ENCODE measurements at places on chromosomes 7 and 10. TPM values are rescaled to one million over a fixed set of nuclear protein-coding genes. Genes with fewer than 3 reads are reported as not detected.
A peak's percentile ranks its signal among the peaks of the same experiment; 100 is the strongest.

DNA sequence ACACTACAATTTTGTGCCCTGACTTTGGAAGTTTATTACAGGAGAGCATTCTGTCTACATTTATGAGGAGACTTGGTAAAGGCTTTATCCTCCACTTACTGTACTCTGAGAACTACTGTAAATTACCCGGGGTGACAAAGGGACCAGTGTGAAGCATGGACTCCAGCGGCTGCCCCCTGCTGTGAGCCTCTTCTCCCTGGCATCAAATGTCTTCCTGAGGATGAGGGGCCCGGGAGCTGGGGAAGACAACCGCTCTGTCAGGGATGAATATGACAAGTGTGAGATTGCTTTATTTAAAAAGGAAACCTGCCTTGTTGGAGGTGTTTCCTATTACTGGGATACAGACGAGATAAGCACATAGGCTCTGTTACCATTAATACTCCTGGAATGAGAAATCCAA, 714.8 kb downstream of the CCSER2 start:
- DNase-seq = no peak

GRCh38 chr10:102118867-102119266, 1.3 kb downstream of the LDB1 start:
- DNase-seq = no peak

GRCh38 chr10:49313501-49314070, 14.6 kb downstream of the C10orf71 start:
- no peak for DNase-seq

DNA sequence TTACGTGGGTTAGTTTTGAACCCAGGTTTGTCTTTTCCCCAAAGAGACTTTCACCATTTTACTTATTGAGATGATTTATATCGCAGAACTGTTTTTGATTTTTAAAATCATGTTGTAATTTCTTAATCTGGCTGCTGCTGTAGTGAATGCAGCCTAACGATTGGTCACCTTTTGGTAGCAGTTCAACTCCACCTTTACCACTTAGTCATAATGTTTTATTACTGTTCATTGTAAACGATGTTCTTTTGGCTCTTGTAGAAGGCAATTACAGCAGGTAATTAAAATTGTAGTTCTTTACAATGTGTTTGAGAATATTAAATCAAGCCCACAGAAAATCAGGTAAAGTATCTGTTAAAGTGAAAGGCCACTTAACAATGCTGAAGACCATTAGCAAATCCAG, 531.1 kb downstream of the SDK1 start:
- DNase-seq = no peak

DNA sequence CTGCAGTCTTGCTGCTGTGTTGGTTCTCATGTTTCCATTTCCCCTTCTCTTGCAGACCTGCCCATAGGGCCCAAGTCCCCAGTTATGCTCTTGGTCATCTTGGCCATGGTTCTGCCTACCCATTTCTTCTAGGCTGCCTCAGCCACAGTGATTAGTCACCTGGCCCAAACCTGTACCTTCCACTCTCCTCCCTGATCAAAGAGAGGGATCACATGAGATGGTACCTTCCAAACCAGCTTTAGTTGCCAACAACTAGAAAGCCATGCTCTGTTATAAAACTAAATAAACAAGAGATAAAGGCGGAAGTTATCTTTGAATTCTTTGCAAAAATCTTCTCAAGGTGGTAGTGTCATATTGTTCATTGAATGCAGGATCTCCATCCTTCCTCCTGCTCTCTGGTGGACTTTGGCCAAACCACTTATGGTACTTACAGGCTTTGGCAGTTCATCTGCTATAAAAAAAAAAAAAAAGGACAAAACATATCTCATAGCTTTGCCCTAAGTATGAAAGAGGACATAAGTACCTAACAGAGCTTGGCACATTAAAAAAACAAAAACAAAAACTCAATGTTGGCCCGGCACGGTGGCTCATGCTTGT, 25.8 kb downstream of the TACC2 start:
- DNase-seq = no peak

DNA sequence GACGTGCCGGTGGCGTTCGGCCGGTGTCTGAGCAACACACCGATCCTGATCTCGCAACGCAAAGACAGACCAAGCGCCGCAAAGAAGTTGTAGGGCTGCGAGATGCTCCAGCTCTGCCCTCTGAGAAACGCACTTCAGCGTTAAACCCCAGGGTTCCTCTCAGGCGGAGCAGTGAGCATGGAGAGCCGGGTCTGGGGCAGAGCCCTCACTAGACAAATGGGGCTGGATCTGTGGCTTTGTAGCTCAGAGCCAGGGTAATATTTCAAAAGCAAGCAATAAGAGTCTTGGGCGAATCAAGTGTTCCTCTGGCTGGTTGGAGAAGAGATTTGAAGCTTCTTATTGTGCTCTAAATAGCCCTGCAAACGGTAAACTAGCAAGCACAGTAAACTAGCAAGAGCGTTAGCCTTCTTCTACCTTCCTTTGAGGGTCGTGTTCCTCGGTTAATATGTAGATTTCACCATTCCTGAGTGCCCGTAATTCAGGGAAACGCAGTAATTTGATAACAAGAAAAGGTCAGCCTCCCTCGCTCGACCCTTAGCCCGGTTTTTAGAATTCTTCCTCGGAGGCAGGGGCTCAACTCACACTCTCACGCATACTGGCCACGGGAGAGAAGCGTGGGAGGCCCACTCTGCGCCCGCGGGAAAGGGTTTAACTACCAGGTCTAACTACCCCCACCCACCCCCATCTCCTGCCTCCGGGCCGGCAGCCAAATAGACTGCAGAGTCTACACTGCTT, 6.7 kb downstream of the SKAP2 start:
- DNase-seq = no peak

DNA sequence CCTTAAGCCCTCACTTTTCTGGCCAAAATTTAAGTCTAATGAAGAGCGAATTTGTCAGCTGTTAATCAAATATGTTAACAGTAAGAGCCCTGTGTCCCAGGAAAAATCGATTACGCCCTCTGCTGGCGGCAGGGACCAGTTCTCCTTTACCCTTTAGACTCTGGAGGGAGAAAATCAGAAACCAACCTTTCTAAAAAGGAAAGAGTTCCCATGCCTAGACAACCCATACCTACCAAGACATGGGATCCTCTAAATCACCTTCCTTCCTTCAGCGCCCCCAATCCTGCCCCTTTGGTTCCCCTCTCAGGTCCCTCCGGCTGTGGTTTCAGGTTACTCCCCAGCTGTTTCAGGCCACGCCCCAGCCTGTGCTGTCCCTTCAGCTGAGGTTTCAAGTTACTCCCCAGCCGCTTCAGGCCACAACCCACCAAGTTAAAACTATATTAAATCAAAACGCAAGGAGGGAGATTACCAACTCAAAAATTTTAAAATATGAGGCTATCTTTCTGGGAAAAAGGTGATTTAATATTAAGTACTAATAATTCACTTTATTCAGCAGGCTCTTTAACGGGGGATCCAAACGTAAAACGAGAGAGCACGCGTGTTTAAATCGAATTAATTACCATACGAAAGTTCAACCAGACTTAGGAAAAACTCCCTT, 1.4 kb upstream of the AKR1B15 start:
- peak; percentile 88 for DNase-seq

DNA sequence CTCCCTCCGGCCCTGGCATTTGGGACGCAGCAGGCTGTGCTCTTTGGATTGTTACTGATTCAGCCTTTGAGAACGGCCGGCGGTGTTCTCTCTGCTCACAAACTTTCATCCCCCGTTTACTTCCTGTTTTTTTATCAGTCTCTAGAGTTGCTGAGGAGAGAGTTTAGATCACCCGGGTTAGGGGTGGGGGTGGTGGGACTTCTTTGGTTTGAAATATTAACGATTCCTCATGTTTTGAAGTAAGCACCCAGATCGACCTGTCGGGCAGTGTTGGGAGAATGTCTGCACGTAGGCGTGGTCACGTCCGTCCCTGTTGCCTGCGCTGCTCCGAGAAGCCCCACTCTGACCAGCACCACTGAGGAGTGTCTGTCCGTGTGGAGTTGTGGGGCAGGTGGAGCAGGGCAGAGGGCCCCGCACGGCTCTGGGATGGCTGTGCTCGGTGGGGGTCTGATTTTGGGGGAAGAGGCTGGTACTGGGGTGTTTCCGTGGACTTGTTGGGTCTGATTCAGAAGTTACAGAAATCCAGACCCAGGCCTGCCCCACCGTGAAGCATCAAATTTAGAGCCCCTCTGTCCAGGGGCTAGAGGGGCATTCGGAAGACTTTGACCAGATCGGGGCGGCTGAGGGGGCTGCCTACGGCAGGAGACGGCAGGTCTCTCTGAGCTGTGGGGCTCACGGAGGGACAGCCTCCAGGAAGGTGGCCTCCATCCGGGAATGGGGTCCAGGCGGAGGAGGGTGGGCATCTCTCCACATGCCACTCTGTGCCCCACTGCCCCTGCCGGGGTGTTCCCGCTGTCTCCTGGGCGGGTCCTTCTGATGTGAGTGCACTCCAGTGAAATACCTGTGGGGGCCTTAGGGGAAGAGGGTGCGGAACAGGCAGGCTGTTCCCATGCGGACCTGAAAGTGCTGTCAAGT, 7.4 kb downstream of the INPP5A start:
- peak; percentile 78 for DNase-seq

GRCh38 chr7:101746314-101746713, 71.1 kb upstream of the CUX1 start:
- no peak for DNase-seq

DNA sequence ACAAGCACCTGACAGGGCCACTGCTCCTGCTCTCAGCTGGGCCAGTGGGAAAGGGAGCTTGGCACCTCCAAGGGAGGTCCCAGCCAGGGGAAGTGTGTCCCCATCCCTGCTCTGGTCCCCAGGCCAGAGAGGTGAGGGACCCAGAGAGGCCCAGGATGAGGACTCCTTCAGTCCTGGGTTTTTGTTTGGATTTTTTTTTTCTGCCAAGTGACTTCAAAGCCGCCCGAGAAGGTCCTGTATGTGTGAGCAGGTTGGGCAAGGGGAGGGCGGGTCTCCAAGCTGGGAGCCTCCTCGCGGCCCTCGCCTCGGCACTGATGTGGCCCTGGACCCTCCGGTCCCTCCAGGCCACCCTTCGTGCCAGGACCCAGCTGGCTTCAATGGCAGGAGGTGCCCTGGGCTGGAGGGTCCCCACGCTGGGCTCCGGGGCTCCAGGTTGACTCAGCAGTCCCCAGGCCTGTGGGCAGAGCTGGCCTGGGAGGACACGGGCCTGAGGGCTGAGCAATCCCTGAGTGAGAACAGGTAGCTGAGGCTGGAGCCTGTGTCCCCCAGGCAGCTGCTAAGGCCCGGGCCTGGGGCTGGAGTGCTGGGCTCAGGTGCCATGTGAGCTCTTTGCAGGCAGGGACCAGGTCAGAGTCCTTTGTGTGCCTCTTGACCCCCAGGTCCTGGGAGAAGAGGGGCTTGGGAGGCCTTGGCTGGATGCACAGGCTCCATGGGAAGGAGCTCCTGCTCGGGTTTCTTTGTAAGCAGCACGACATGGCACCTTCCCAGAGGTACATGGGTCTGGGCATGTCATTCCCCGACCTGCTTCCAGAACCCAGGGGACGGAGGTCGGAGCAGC, 140.6 kb downstream of the FAM53B start:
- DNase-seq = no peak

DNA sequence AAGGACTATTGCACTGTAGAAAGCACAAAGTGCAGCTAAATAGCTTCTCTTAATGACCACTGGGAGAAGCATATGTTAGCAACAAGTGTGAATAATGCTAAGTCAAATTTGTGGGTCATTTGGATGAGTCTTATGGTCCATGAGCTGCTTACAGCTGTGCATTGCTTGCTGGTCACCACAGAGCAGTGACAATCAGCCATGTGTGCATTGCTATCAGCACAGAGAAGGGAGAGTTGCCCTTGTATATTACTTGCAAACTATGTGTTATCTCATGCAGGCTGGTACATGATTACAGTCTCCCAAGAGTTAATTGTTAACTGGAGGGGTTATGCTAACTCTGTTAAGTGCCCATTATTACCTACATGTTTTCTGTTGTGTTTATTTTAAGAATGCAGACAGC, 25.7 kb downstream of the MRPS33 start:
- no peak for DNase-seq

GRCh38 chr7:28356619-28357018, 55.7 kb upstream of the CREB5 start:
- no peak for DNase-seq

DNA sequence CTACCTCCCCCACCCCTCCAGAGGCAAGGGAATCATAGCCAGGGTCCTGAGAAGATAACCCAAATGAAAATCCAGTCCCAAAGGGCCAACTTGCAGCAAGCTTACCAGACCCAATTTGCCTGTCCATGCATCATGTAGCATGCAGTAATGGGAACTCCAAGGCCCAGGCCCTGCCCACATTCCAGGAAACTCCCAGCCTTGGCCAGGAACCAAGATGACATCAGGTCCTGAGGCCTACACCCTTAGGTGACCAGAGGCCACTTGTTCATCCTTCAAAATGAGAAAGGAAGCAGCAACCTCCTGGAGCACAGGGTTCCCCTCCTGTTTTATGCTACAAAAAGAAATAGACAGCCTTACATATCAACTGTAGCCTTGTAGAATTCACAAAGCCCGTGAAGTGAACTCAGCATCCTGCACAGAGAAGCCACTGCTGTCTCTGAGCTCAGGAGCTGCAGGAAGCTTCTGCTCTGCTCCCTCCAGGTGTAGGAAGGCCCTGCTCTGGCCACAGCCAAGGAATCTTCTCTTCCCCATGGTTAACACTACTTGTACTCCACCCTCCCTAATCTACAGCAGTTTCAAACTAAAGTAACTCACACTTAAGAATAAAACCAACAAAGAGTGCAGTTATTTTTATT, 30.3 kb upstream of the GRB10 start:
- DNase-seq = peak; percentile 90

DNA sequence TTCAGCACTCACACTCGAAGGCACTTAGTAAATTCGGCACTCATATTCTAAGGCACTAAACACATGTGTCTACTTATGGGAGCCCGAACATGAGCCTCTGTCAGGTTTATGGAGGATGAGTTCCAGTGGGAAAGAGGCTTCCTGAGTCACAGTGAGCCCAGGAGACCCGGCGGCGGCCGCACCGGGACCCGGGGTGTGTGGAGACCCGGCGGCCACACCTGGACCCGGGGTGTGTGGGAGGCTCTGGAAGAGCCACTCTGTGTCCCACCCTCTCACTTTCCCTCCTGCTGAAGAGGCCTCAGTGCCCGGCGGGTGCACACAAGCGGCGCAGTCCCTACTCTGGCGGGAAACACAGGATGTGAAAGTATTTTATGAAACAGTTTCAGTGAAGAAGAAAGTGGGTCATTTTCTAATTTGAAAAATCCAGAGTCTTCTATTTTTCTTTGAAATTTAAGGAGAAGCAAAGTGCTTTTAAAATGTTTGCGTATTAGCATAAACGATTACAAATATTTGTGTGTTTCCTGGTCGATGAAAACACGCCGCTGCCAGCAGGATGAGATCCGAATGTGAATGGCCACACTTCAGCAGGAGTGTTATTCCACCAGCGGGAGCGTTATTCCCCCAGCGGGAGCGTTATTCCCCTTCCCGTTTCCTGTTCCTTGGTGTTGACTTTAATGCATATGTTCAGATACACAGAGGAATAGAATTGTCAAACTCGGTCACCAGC, 625.1 kb downstream of the DNAJB6 start:
- no peak for DNase-seq

- DNase-seq = no peak
Observed at GRCh38 chr10:45471531-45472310, 97.7 kb downstream of the ALOX5 start.

- no peak for DNase-seq
Observed at GRCh38 chr7:132618271-132618955, 42.1 kb upstream of the PLXNA4 start.

Gene SPDYE18
- not detected for total RNA-seq

Gene FAM237B
- total RNA-seq = not detected

Gene TRA2A
- total RNA-seq = 51.1 TPM

Gene BAIAP2L1
- total RNA-seq = 1.5 TPM

Gene STOX1
- 0.32 TPM for total RNA-seq

Gene ANXA8
- total RNA-seq = not detected

Gene MACC1
- 0.67 TPM for total RNA-seq

Gene ADAM22
- total RNA-seq = 18.4 TPM

Gene C10orf143
- 3.1 TPM for total RNA-seq

Gene EN2
- total RNA-seq = 0.19 TPM

Gene OR13A1
- not detected for total RNA-seq

Gene ANKRD2
- 1.1 TPM for total RNA-seq

Gene NEBL
- 3.5 TPM for total RNA-seq

Measured in posterior vena cava (tissue), 2 donors.